Mucosa of descending colon (tissue), 3 donors: ENCODE measurements at places on chromosomes 6 and 20.

- DNase-seq = no peak
These were observed 18.1 kb downstream of the DEK start for GRCh38 chr6:18246205-18246604.

- no peak for DNase-seq
These were observed 37.9 kb upstream of the MAS1 start for GRCh38 chr6:159852877-159853276.

DNA sequence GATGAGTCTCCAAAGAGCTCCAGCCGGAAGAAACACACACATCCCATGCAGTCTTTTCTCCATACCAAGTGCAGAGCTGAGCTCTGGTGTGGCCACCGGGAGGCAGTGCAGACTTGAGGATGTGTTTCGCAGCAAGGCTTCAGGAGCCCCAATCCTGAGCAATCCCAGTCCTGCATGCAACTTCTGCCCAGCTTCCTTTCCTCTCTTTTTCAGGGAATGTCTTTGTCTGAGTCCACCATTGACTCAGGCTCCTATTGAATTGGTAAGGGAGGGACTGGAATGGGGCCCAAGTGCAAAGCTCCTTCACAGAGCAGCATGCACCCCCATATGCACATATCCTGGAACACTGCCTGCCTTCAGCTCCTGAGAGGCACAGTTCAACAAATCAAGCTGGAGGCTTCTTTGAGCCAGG is 50.5 kb upstream of the ASIP start:
- DNase-seq = peak; percentile 71

DNA sequence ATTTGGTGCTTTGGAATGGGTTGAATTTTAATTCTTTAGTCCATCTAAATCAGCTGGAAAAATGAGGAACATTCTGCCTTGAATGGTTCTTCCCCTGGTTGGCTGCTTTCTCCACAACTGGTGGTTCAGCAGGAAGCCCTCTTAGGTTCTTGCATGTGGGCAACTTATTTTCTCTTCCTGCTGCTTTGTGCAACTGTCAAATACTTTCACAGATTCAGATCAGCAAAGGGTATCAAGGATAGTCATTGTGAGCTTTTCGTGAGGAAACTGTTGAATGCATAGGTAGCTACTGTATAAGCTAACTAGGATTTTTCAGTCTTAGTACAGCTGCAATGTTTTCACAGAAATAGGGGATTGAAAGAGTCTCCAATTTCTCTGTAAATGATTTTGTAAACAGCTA is 72.9 kb upstream of the MRAP2 start:
- no peak for DNase-seq

DNA sequence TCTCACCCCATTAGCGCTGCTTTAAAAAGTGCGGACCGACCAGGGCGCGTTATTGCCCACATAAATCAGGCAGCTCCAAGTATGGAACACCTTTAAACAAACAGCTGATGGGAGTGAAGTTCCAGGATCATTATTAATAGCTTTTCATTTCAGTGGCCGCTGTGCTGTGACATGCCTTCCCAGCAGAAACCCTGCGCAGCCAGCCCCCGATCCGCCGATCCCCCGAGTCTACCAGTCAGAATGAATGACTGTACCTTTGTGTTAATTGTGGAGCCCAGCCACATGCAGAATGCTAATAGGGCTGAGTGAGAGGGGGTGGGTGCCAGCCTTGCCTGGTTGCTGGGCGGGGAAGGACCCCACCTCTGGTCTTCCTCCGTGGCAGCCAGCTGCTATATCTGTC is 21.9 kb downstream of the CDH22 start:
- no peak for DNase-seq

GRCh38 chr6:42493914-42494539 is 42.3 kb upstream of the TRERF1 start:
- no peak for DNase-seq

DNA sequence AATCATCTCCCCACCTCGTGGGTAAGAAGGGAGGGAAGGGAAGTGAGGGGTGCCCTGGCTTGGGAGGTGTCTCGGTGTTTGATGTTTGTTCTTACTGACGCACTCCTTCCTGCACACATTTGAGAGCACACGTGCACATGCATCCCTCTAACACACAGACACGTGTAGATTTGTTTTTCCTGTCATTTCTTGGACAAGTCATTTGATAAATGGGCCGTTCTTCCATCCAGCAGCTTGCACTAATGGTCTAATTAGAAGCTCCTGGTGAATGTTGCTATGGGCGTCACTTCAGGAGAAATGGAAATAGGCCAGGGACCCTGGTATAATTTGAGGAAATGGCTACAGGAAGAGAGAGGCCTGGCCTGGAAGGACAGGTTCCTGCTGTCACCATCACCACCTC is 352.5 kb downstream of the CDH4 start:
- no peak for DNase-seq

DNA sequence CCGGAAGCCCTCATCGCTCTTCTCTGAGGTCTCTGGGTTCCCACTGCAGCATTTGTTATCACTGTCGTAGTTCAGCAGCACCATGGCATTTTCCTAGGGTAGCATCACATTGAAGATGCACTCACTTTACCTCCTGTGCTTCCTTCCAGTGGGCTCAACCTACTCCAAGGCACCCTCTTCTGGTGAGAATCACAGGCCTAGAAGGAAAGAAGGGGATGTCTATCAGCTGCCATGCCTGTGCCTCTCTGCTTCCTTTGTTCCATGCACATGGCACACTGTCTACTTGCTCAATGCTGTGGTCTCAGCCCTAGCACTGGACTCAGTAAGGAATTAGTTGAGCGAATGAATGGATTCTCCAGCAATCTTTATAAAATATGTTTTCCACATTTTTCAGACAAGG is 22.6 kb downstream of the CST4 start:
- DNase-seq = no peak
